CD8-positive, alpha-beta memory T cell (primary cell): ENCODE measurements at places on chromosomes 7 and 10. TPM values are rescaled to one million over a fixed set of nuclear protein-coding genes. Genes with fewer than 3 reads are reported as not detected.

DNA sequence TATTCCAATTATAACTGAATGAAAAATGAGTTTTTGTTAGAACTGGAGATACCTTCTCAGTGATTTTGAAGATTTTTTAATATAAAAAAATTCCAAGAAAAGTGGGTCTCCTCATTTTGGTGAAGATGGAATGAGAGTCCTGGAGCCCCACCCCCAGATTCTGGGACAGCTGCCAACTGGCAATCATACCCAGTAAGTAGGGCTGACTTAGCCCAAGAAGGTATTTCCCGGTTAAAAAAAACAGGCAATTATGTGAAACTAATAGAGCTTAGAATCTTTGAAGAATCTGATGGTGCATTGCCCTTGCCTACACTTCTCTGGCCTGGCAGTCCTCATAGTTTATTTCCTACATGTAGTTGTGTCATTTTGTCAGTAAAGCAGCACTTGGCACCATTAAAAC lies 52.8 kb upstream of the VWDE start:
- no peaks in the 10 kb centered on the region for H3K27me3 ChIP-seq
- no peaks in the 10 kb centered on the region for H3K36me3 ChIP-seq
- no peaks in the 10 kb centered on the region for H3K4me1 ChIP-seq
- H3K4me3 ChIP-seq, result no peak overlapping the region

DNA sequence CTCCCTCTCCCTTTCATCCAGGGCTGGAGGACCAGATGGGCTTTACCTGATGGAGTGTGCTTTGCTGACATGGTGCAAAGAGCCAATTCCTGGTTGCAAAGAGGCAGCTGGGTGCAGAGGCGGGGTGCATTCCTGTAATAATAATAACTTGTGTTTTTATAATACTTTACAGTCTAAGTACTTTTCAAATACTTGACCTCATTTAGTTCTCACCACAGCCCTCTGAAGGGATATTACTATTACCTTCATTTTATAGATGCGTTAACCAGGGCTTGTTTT lies 70.4 kb downstream of the TCF7L2 start:
- no peak overlapping the region for H3K27ac ChIP-seq
- no peak overlapping the region for H3K4me3 ChIP-seq
- no peak for DNase-seq
- H3K4me1 ChIP-seq, result no peaks in the 10 kb centered on the region

GRCh38 chr10:33638374-33638773 lies 303.9 kb upstream of the NRP1 start:
- no peak overlapping the region for H3K27ac ChIP-seq
- H3K4me1 ChIP-seq, result no peaks in the 10 kb centered on the region
- H3K4me3 ChIP-seq, result no peak overlapping the region
- no peaks in the 10 kb centered on the region for H3K27me3 ChIP-seq
- H3K36me3 ChIP-seq, result no peaks in the 10 kb centered on the region

DNA sequence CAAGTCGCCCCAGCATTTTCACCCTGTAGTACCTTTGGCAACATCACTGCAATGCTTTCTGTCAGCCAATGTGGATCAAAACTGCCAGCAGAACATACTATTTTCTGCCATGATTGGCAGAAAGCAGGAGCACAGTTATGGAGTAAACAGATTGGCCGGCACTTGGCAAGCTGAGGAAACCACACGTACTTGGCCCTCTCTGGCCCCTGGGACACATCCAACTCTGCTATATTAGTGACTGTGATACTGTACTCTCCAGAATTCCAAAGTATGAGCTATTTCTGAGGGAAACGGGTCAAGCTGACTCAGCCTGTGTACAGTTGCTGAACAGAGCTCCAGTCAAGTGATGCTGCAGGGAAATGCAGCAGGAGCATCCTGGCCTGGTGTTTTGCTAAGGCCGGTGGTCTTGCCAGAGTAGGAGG lies 39.8 kb upstream of the LANCL2 start:
- H3K27me3 ChIP-seq, result peaks cover 3% of the 10 kb centered on the region
- H3K27ac ChIP-seq, result no peak overlapping the region
- no peak overlapping the region for H3K4me3 ChIP-seq
- DNase-seq, result no peak
- no peaks in the 10 kb centered on the region for H3K4me1 ChIP-seq
- H3K36me3 ChIP-seq, result no peaks in the 10 kb centered on the region

- no peaks in the 10 kb centered on the region for H3K4me1 ChIP-seq
- H3K36me3 ChIP-seq, result no peaks in the 10 kb centered on the region
- no peaks in the 10 kb centered on the region for H3K27me3 ChIP-seq
- H3K27ac ChIP-seq, result no peak overlapping the region
- no peak overlapping the region for H3K4me3 ChIP-seq
These were observed 347.5 kb downstream of the GRID1 start for GRCh38 chr10:86019141-86019540.

DNA sequence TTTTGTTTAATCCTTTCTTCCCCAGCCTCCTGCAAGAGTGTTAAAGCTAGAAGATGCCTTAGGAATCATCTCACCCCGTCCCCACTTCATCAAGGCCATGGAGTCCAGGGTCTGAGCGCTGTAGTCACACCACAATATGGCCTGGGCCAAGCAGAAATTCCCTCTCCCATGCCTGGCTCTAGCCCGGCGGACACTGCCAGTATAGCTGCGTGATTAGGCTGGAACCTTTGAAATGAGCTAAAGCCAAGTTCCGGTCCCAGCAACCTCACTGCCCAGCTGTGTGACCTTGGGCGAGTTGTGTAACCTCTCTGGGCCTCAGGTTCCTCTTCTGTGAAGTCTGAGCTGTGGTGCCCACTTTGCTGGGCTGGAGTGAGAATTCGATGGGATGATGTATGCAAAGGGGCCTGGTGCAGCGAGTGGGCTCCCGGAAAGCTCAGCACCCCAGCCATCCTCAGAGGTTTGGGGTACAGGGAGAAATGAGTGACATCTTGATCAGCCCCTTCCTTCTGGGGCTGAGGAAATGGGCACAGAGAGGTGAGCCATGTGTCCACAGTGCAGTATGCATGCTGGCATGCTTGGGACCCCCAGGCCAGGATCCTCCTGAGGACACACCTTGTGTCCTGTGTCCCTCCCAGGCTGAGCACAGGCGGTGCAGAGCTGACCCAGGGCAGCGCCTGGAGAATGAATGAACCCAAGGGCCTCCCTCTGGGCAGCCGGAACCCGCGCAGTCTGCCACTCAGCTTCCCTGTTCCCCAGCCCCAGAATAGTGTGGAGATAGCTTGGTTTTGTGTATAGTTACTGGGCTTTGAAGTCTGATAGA lies 118.6 kb downstream of the ZMIZ1 start:
- DNase-seq, result no peak
- H3K36me3 ChIP-seq, result no peaks in the 10 kb centered on the region
- no peak overlapping the region for H3K27ac ChIP-seq
- no peak overlapping the region for H3K4me3 ChIP-seq
- no peaks in the 10 kb centered on the region for H3K27me3 ChIP-seq
- no peaks in the 10 kb centered on the region for H3K4me1 ChIP-seq

GRCh38 chr10:30154561-30154960 lies 95.2 kb upstream of the JCAD start:
- no peaks in the 10 kb centered on the region for H3K36me3 ChIP-seq
- H3K4me1 ChIP-seq, result no peaks in the 10 kb centered on the region
- no peaks in the 10 kb centered on the region for H3K27me3 ChIP-seq
- H3K4me3 ChIP-seq, result no peak overlapping the region
- no peak overlapping the region for H3K27ac ChIP-seq

DNA sequence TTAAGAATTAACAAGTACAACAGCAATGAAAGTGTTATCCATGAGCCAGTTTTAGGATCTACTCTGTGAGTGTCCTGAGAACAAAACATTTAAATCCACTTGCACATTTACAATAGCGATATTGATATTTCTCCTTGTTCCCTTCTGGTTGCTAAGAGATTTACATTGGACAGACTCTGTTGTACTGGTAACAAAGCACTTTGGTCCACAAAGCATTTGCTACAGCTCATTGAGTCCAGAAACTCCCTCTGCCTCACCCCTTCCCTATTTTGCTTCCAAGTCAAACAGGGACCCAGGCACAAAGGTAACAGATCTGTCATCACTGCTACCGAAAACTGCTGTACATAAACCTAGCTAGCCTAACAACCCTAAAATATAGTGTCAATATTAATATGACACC lies 2.1 kb downstream of the ANK3 start:
- DNase-seq, result no peak
- no peak overlapping the region for H3K4me3 ChIP-seq
- no peaks in the 10 kb centered on the region for H3K4me1 ChIP-seq
- no peaks in the 10 kb centered on the region for H3K27me3 ChIP-seq
- H3K36me3 ChIP-seq, result no peaks in the 10 kb centered on the region

- no peaks in the 10 kb centered on the region for H3K36me3 ChIP-seq
- no peak overlapping the region for H3K4me3 ChIP-seq
- DNase-seq, result no peak
These were observed 219.2 kb upstream of the KLF14 start for GRCh38 chr7:130953196-130953595.

GRCh38 chr10:121926157-121926556 lies 1.7 kb downstream of the ATE1 start:
- H3K4me1 ChIP-seq, result peaks cover 9% of the 10 kb centered on the region
- no peak overlapping the region for H3K27ac ChIP-seq
- H3K36me3 ChIP-seq, result no peaks in the 10 kb centered on the region
- no peak overlapping the region for H3K4me3 ChIP-seq
- no peak for DNase-seq
- H3K27me3 ChIP-seq, result no peaks in the 10 kb centered on the region

The MYH16 gene
- not detected for total RNA-seq

The OR6B1 gene
- total RNA-seq, result not detected

DNA sequence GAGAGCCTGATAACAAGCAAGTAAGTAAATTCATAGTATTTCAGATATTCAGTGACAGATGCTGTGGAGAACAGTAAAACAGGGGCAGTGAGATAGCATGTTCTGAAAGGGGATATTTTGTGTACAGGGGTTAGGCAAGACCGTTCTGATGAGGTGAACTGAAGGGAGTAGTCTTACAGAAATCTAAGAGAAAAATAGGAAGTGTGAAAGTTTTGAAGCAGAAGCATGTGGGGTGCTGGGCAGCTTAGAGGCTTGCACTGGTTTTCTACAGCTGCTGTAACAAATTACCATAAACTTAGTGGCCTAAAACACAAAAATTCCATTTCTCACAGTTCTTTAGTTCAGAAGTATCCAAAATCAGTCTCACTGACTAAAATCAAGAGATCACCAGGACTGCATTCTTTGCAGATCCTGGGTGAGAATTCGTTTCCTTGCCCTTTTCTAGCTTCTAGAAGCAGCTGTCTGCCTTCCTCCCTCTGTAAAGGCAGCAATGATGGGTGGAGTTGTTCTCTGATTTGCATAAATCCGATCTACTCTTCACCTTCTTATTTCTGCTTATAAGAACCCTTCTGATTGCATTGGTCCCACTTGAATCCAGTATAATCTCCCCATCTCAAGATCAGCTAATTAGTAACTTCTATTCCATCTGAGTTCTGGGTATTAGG lies 7.5 kb upstream of the KLF14 start:
- no peaks in the 10 kb centered on the region for H3K36me3 ChIP-seq
- no peak overlapping the region for H3K27ac ChIP-seq
- H3K27me3 ChIP-seq, result peaks cover 46% of the 10 kb centered on the region
- no peak overlapping the region for H3K4me3 ChIP-seq
- no peaks in the 10 kb centered on the region for H3K4me1 ChIP-seq

GRCh38 chr10:34866848-34867247 lies 51.8 kb upstream of the PARD3 start:
- no peak for DNase-seq
- H3K36me3 ChIP-seq, result no peaks in the 10 kb centered on the region
- H3K4me1 ChIP-seq, result no peaks in the 10 kb centered on the region
- no peaks in the 10 kb centered on the region for H3K27me3 ChIP-seq
